ENCODE measurements at places on chromosomes 2 and 18.

GRCh38 chr2:211793690-211794089 lies 744.9 kb downstream of the ERBB4 start:
- DNase-seq, result no peak

GRCh38 chr18:77755187-77755586 lies 505.5 kb downstream of the GALR1 start:
- no peak for DNase-seq

DNA sequence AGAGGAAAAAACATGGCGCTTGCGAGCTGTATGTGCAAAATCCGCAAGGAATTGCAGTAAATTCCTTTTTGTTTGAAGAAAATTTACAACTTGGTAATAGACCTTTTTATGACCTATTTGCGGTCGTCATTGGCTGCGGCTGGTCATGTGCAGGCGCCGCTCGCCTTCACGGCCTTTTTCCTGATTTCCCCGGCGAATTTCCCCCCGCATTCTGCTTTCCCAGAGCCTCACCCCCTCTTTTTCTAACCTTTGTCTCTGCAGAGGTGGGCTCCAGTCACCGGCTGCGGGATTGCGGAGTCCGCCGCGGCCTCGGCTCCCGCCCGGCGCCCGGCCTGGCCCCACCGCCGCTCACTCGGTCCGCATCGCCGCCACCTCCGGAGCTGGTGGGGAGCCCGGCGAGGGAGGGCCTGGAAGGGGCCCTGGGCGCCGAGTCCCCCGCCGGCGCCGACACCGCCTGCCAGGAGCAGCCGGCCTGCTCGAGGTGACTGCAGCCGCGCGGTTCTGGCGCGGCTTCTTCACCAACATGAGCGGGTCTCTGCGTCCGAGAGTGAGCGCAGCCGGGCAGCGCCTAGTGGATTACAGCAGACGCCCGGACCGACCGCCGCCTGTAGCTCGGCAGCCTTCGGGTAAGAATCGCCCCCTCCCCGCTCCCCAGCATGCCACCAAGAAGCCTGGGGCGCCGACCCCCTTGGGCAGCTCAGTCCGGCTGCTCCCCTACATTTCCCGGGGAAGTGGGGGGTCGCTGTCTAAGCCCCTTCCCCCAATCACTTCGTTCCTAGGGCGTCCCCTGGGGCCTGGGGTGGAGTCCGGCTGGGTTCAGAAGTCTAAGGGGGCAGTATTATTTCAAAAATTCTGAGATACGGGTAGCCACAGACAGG lies 7.1 kb downstream of the HOXD8 start:
- no peak for DNase-seq

DNA sequence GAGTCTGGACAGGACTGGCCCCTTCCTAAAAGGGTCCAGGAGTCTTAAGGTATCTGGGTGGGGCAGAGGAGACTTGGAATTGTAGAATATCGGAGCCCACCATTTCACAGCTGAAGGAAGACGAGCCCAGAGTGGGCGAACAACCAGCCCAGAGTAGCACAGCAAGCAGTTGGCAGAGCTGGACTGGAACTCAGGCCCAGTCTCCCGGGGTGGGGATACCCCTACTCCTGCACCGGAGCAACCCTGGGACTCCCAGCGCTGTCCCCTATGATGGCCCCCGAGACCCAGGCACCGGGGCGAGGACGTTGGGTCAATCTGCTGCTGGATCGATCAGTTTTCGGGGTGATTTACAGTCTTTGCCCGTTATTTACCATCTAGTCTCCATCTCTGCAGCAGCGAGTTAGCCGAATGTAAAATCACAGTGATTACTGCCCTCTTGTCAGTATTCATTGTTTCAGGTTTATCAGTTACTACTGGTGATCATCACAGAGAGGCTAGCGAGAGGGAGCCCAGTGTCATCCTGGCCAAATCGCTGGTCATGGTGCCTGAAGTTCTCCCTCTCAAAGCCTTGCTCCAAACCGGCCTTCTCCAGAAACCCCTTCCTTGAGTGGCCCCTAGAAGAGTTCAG lies 75.3 kb downstream of the SMAD7 start:
- DNase-seq, result no peak

DNA sequence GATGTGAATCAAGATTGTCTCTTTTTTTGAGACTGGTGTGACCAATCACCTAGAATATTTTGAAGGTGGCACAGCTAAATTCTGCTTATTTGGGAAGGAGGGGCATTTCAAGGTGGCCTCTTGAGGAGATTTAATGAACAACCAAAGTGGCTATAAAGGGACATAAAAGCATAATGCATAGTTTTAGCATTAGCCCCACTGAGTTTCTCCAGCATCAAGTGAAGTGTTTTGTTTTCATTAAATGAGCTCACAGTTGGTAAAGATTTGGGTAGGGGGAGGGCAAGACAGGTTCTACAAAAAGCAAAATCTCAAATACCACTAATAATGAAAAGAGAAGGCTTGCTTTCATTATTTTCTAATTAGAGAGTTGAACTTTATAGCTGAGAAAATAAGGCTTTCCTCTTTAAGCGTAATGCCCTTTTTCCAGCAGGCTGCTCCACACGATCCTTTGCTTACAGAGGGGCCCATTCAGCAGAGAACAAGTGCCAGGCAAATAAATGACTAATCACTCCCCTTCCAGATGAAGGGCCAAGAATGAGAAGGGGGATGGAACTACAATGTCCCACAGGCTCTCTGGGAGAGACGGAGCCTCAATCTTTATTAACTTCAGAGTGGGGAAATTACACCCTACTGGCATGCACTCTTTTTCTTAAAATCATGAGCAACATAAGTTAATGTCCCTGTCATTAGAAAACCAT lies 35.9 kb downstream of the LHCGR start:
- DNase-seq, result no peak

DNA sequence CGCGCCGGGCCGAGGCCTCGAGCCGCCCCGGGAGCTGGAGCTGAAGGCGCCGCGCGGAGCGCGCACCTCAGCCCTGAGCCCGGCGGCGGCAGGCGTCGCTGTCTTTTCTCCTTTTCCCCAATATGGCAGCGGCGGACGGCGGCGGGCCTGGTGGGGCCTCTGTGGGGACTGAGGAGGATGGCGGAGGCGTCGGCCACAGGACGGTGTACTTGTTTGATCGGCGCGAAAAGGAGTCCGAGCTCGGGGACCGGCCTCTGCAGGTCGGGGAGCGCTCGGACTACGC lies 369 bp downstream of the SMCHD1 start:
- DNase-seq, result no peak

DNA sequence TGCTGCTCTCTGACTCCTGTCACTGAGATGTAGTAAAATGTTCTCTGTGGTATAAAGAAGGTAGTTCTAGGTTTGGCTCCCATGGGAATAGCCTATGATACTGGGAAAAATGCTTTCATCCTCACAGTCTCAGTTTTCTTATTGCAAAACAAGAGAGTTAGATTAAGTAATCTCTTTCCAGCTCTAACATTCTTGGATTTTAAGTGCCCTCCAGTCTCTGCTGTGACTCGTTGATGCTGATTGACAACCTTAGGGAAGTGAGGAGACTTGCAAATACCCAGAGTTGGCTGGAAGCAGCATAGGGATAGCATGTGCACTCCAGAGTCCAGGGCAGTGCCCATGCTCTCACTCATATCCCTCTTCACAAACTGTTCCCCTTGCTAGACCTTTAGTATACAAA lies 534.9 kb downstream of the SLC4A3 start:
- DNase-seq, result no peak

GRCh38 chr18:23504720-23505119 lies 1.4 kb downstream of the RMC1 start:
- DNase-seq, result peak; percentile 11

GRCh38 chr2:166892397-166892796 lies 4.1 kb downstream of the XIRP2 start:
- DNase-seq, result no peak

DNA sequence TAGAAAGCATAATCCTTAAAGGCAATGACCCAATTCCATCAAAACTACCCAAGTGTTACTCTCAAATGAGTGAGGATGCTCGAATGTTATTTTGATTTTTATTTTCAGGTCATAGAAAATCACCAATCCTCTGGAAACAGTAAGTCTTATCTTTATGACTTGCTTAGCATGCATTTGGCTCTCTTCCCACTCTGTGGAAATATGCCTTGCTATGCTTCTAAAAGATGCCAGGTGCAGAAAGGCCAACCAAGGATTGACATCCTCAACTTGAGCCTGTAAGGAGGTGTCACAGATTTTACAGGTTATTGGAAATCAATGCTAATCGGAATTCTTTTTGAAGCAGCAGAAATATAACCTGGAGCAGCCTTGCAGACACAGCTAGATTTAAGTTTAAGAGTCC lies 543.9 kb upstream of the LINC00305 start:
- DNase-seq, result no peak

DNA sequence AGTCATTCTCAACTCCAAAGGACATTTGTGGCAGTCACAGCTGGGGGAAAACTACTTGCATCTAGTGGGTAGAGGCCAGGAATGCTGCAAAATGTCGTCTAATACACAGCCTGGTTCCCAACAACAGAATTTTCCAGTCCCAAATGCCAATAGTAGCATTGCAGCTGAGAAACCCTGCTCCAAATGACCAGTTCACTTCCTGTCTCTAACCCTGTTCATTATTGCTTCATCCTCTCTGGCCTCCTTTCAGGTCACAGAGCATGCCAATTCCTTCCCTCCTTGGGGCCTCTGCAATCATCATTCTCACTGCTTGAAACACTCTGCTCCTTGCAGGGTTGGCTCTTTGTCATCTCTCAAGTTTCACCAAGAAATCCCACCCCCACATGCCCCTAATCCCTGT lies 139.1 kb downstream of the IRS1 start:
- DNase-seq, result no peak

- no peak for DNase-seq
Observed at GRCh38 chr2:109410039-109410815, 203.5 kb downstream of the SEPTIN10 start.

- DNase-seq, result no peak
Observed at GRCh38 chr18:57801761-57802212, 1.3 kb downstream of the ATP8B1 start.

GRCh38 chr18:21693322-21693721 lies 11.3 kb downstream of the ABHD3 start:
- no peak for DNase-seq

- peak; percentile 52 for DNase-seq
Observed at GRCh38 chr18:2627821-2628276, 27.7 kb upstream of the SMCHD1 start.

GRCh38 chr2:109348671-109349502 lies 219.9 kb downstream of the SH3RF3 start:
- peak; percentile 22 for DNase-seq

DNA sequence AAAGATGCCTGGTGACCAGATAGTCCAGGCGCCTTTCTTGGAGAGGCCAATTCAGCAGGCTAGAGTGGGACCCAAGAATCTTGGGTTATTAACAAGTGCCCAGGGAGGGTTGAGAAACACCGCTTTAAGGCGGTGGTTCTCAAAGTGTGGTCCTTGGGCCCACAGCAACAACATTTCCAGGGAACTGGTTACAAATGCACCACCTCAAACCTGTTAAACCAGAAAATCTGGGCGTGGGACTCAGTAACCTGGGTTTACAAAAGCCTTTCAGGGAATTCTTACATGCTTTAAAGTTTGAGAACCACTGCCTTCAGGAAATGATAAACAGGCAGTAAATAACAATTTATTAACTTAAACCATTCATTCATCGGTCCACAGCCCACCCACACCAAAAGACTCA lies 92.5 kb downstream of the SP3 start:
- DNase-seq, result no peak

GRCh38 chr2:85734015-85734414 lies 19.8 kb upstream of the ATOH8 start:
- no peak for DNase-seq

GRCh38 chr2:200862532-200863000 lies 1.9 kb downstream of the CLK1 start:
- peak; percentile 79 for DNase-seq

Measured in stimulated activated CD4-positive, alpha-beta T cell treated with anti-CD3 and anti-CD28 coated beads, Interleukin-4, amount 100 ng/mL, for 24 hours (primary cell).